HS-5 (cell line): ENCODE measurements at places on chromosomes 16 and 17.

GRCh38 chr16:69017036-69017783 lies 88.2 kb upstream of the HAS3 start:
- DNase-seq: peak; percentile 71

DNA sequence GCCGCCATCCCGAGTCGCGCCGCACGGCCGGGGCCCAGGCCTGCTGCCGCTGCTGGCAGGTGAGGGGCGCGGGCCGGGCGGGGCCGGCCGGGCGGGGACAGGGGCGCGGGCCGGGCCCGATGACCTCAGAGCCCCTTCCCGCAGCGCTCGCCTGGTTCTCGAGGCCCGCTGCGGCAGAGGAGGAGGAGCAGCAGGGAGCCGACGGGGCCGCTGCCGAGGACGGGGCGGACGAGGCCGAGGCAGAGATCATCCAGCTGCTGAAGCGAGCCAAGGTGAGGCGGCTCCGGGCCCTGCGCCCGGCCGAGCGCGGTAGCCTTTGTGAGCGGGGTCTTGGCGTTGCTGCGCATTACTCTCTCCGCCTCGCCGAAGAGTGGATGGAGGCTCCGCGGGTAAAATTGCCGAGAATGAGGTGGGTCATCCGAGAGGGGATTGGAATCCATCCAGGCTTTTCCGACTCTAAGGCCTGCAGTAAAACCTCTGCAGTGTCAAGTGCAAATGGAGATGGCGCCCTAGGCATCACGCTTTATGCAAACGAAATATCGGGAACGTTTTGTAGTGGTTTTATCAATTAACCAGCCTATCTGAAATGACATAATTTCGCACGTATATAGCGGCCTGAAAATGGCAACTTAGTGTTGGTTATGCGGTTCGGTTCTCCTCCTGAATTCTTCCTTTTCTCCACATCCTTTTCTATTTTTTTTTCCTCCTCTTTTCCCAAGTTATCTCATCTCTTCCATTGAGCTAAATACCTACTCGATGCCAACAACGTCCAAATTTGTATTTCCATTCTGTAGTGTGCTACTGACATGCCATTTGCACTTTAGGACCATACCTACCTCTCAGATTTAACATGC lies 577 bp downstream of the TTC19 start:
- no peak for DNase-seq

GRCh38 chr17:9343516-9343915 lies 232.1 kb downstream of the STX8 start:
- no peak for DNase-seq

DNA sequence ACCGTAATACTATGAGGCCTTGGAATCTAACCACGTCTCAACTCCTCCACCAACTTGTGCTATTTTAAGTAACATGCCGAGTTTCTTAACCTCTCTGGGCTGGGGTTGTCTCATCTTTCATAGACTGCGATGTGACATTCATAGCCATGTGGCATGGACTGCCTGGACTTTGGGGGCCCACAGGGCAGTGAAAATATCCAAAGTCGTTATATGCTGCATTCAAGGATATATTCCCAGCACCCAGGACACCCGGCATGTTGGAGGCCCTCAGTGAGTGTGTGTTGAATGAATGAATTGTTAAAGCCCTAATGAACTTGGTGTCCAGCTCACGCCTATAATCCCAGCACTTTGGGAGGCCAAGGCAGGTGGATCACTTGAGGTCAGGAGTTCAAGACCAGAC lies 203.1 kb downstream of the CBLN1 start:
- DNase-seq: no peak

GRCh38 chr16:51061328-51061727 lies 89.7 kb downstream of the SALL1 start:
- no peak for DNase-seq

GRCh38 chr16:12547608-12547922 lies 256.1 kb downstream of the CPPED1 start:
- DNase-seq: no peak

DNA sequence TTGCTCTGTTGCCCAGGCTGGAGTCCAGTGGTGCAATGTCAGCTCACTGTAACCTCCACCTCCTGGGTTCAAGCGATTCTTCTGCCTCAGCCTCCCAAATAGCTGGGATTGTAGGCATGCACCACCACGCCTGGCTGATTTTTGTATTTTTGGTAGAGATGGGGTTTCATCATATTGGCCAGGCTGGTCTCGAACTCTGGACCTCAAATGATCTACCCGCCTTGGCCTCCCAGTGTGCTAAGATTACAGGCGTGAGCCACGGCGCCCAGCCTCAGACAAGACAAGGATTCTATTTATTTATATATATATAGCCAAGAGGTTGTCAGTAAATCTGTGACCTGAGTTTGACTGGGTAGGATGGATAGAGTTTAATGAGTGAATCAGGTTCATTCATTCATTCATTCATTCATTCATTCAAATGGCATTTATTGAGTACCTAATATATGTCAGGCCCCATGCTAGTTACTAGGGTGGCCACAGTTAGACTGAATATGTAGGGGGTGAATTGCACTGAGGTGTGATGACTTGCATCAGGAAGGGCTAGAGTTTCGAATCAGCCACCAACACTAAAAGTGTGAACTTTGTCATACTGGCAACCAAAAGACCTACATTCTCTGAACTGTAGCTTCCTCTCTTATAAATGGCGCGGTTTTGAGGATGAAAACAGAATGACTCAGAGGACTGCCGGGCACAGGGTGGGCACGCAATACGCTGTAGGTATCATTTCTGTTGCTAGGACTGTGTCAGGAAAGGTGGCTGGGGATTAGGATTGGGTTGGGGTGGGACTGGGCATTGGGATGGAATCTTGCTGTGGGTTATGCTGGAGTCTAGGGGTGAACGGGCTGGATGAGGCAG lies 37.8 kb downstream of the ITGAE start:
- DNase-seq: no peak

DNA sequence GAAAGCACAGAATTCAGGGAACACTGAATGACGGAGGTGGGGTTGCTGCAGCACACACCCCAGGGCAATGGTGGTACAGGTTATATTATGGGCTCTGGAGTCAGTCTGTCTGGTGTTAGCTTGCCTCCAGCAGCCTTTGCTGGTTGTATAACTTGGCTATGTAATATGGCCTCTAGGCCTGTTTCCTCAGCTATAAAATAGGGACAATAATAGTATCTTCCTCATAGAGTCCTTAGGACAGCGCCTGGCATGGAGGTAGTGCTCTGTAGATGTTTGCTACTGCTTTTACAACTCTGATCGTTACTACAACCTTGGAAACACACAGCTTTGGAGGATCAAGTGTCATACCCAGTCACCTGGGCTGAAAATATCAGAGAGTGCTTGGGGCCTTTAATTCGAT lies 31.5 kb downstream of the GTF3C1 start:
- DNase-seq: no peak

- DNase-seq: no peak
Measured at GRCh38 chr17:76331083-76331482, 22.6 kb downstream of the PRPSAP1 start.

DNA sequence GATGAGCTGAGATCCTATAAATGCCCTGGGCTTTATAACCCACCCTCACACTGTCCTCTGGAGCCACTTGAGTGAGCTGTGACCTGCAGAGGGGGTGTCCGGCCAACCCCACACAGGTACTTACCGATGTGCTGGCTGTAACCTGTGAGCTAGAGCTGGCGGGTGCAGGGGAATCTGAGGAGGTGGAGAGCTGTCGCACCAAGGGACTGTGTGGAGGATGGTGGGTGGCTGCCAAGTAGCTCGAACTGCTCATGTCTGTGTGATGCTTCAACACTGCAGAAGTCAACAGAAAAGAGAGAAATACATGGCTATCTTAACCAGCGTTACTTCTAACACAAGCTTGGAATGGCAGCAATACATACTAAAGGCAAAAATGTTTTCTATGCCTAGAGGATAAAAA lies 39.4 kb downstream of the STH start:
- DNase-seq: no peak

DNA sequence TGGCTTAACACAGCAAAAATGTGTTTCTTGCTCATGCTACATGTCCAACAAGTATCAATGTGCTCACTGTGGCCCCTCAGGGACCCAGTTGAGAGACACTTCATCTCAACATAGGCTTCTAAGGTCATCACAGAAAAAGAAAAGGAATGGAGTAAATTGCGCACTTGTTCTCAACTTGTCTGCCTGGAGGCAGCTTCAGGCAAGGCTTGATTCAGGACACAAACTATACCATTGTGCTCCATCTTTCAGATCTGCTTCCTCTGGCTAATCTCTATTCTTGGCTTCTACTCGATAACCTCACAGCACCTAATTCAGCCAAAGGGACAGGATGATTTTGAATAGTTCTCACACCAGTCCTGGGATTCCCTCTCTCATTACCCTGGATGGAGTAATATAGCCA lies 35.6 kb downstream of the HS3ST2 start:
- no peak for DNase-seq

DNA sequence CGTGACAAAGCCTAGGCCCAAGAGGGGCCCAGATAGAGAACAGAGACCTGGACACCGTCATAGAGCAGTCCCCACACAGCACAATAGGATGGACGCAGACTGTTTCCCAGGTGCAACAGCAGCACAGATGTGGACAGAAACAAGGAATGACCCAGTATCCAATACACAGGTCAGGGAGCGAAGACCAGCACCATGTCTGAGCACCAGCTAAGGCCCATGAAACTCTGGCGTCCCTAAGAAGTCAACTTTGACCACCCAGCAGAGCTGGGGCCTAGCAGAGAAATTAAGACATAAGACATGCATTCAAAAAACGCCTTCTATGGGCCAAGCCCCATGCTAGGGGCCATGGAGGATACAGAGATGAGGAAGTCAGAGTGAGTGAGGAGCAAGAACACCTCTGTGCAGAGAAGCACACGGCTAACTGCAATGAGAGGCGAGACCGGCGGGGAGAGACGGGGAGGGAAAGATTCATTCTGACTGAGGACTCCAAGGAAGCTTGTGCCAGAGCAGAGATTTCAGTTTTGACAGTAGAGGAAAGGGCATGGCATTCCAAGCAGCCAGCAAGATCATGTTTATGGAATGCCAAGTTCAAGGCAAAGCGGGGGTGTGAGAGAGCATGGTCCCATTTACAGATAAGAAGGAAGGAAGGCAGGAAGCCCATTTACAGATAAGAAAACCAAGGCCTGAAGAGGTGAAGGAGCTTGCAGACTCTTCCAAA lies 50.8 kb downstream of the PITPNM3 start:
- DNase-seq: no peak

DNA sequence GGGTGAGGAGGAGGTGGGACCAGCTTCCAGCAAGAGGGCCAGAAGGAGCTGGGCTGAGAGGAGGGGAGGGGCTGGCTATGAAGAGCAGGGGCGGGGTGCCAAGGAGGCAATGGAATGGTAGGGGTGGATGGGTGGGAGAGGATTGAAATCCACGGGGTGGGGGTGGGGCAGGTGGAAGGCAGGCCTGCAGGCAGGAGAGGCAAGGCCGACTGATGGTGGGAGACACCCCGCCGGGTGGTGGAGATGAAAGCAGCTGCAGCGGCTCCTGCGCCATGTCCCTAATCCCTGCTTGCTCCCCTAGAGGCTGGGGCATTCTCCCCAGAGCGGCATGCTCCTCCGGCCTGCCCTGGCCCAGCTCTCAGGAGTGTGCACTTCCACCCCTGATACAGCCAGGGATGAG lies 27.8 kb upstream of the TAC4 start:
- DNase-seq: no peak

GRCh38 chr17:6157716-6158115 lies 87.5 kb downstream of the WSCD1 start:
- DNase-seq: no peak

DNA sequence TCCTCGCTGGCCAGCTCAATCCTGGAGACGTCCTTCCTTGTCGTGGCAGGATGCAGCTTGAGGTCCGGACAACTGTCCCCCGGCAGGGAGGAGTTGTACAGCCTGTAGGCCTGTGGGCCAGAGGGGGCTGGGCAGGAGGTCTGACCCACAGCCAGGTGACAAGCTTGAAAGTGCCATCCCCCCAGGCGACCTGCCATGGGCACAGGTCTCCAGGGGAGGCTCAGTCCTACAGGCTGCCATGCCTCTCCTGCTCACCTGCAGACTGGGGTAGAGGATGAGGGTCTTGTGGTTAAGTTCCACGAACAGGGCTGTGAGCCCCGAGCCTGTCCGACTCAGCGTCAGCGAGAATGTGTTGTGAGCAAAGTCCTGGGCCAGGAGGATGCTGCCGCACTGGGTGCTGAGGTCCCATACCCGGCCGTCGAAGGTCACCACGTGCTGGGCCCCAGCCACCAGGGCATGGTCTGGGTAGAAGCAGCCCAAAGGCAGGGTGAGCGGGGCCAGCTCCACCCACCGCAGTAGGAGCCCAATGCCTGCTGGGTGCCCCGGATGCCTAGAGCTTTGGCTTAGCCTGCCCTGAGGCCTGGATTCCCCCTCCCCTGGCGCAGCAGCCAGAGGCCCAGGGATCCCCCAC lies 39.8 kb downstream of the RMI2 start:
- DNase-seq: no peak

DNA sequence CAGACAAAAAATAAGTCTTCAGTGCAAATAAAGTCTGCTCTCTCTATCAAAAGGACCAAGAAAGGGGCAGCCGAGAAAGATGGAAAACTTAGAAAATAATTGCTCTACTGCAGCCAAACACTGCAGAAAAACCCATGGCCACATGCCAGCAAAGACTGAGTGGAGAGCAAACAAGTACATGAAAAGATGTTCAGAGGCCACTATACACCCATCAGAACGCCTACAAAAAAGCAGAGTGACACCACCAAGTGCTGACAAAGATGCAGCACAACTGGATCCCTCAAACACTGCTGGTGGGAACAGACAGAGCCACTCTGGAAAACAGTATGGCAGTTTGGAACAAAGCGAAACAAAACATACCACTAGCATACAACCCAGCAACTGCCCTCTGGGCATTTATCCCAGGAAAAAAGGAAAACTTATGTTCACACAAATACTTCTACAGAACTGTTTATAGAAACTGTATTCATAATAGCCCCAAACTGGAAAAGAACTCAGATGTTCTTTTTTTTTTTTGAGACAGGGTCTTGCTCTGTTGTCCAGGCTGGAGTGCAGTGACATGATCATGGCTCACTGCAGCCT lies 36.7 kb downstream of the KIAA0753 start:
- no peak for DNase-seq
